ENCODE measurements at places on chromosomes 2 and 18.

GRCh38 chr2:224846161-224846560 is 130.0 kb upstream of the CCDC195 start:
- DNase-seq: no peak

- peak; percentile 1 for DNase-seq
Observed at GRCh38 chr18:39296293-39296888, 1730.8 kb upstream of the CELF4 start.

- peak; percentile 23 for DNase-seq
Observed at GRCh38 chr2:223954401-223954800, 2.9 kb upstream of the MRPL44 start.

DNA sequence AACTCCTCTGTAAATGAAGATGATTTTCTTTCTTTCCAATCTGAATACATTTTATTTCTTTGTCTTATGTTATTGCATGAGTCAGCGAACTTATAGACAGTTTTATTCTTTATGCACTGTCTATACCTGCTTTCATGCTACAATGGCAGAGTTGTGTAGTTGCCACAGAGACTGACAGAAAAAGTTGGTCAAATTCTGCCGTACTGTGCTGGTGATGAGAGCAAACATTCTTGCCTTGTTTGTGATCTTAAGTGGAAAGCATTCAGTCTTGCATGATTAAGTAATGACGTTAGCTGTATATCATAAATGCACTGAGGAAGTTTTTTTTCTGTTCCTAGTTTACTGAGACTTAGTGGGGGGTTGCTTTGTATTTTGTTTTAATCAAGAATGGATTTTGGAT is 32.9 kb downstream of the ZC3H15 start:
- DNase-seq: no peak

- no peak for DNase-seq
Observed at GRCh38 chr2:166614503-166614902, 120.5 kb upstream of the SCN7A start.

DNA sequence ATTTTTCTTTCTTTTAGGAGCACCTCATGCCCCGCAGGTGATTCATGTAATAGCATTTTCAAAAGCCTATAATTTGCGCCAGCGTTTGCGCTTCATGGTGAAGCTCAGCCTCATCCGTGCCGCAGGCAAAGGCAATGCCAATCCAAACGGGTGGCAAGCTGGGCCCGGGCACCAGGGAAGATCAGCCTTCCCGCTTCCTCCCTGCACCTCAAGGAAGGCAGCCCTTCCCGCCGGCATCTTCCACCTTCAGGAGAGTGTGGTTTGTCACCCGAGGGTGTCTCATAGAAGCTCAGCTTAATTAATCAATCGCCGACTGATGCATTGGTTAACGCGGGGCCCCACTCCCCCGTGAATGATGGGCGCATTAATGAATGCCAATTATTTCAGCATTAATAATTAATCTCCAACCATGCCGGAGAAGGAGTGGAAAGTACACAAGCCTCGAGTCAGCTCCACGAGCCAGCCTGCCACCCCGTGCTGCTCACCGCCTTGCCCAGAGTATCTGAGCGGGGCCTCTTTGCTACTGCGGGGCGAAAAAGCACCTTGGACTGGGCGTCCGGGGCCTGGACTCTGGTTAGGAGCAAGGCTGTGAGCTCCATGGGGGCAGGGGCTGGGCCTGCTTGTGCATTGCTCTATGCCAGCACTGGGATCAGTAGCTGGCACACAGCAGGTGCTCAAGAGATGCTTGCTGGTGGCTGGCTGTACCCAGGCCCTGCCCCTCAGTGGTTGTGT is 13.0 kb downstream of the INHBB start:
- DNase-seq: no peak

DNA sequence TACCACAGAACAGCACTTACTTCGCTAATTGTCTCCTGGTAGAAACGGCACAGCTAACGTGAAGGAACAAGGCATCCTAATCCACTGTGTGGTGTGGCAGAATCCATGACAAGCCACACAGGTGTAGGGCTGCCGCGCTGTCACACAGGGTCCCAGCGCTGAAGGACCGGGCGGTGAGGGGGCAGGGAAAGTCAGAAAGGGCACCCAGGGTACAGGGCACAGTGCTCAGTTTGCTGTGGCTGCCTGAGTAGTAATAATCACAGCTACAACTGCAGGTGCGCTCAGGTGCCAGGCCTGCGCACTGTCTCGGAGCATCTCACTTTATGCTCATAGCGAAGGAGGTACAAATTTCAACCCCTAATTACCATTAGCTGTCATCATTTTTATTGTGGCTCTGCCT is 55.2 kb upstream of the CAB39 start:
- DNase-seq: no peak

DNA sequence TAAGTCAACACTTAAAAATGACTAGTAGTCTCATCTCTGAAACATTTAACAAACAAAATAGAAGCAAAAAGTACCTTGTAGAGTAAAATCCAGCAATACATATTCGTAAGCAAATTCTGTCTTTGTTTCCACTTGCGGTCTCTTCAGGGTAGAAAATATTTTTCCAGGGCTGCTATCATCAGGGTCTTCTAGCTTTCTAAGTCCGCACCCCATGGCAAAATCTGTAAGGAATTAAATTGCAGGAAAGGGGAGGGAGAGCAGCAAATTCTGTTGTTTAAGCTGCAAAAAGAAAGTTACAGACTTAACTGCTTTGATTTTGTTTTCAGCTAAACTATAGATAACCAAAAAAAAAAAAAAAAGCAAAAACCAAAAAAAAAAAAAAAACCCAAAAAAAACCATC is at the start of gene RFTN2:
Gene RFTN2, minus strand, starts transcription at position 342 of the 400 bp plus-strand sequence. Its CDS starts 129 bp downstream, at position 213.
- DNase-seq: no peak

- no peak for DNase-seq
Observed at GRCh38 chr18:66674286-66674685, 70.4 kb upstream of the CDH19 start.

- peak; percentile 9 for DNase-seq
Observed at GRCh38 chr2:15223887-15224286, 337.2 kb downstream of the NBAS start.

- DNase-seq: no peak
Observed at GRCh38 chr2:72755647-72756423, 70.0 kb downstream of the EXOC6B start.

GRCh38 chr2:197013098-197013497 is 86.6 kb upstream of the PGAP1 start:
- no peak for DNase-seq

DNA sequence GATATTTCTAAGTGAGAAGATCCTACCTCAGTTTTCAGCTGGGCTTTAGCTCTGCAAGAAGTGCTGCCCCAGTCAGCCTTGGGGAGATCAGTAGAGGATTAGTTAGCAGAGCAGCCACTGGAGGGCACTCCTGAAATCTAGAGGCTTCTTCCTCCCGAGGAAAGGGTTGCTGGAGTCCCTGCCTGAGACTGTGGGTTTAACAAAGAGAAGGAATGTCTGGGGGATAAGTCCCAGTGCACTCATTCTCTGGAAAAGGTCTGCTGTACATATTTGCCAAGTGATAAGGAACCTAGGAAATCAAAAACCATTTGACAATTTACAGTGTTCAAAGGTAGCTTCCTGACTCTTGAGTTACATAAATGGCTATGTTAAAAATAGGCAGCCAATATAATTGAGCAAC is 207.2 kb downstream of the SLC8A1 start:
- peak; percentile 56 for DNase-seq

- no peak for DNase-seq
Observed at GRCh38 chr2:5329763-5330162, 362.4 kb upstream of the SOX11 start.

- DNase-seq: no peak
Observed at GRCh38 chr18:939166-939565, 34.5 kb downstream of the ADCYAP1 start.

DNA sequence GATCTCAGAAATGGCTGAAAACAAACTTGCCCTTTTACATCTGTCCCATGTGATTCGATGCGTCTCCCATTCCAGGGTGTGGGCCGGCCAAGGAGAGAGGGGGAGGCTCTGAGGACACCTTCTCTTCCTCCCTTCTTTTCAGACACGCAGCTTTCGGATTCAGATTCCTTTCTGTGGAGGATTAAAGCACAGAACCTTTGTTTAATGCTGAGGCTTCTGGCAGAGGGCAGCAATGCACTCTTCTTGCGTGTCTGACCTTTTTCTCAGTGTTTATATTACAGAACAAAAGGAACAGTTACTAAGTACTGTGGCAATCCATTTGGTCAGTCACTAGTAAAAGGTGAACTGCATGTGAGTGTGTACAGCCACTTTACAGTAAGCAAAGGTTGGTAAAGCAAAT is 268.9 kb upstream of the CCDC68 start:
- DNase-seq: peak; percentile 2

DNA sequence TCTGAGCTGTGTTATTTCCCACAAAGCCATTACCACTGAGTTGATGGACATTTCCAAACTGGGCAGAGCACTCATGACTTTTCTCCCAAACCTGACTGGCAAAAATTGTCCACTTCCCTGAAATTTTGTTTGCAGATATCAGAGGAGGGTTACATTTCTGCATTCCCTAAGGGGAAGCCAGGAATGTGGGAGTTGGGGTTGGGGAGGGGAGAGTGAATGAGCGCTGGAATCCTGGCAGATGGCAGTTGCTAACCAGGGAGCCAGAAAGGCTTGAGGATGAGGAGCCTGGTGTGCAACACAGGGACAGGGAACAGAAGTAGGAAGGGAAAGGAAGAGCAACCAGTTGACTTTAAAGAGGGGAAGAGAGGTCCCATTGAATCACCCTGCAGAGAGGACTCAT is 14.0 kb upstream of the CCNYL1 start:
- DNase-seq: no peak

DNA sequence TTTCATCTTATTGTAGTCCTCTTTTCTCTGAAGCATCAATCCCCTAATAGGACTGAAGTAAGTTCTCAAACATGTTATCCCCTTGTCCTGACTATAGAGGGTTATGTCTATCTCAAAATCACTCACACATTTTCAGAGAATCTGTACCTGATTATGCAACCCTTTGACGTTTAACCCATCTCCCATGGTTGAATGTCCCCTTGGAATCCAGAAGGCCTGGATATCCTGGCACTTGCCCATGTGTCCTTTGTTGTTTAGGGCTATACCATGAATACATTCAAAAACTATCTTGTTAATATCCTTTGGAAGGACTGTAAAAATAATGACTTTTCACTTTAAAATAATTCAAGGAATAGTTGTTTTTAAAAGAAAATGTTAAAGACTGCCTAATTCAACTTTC is 66.3 kb upstream of the PSMD14 start:
- DNase-seq: no peak

- DNase-seq: peak; percentile 28
Observed at GRCh38 chr2:168529900-168530561, 74.0 kb downstream of the CERS6 start.

DNA sequence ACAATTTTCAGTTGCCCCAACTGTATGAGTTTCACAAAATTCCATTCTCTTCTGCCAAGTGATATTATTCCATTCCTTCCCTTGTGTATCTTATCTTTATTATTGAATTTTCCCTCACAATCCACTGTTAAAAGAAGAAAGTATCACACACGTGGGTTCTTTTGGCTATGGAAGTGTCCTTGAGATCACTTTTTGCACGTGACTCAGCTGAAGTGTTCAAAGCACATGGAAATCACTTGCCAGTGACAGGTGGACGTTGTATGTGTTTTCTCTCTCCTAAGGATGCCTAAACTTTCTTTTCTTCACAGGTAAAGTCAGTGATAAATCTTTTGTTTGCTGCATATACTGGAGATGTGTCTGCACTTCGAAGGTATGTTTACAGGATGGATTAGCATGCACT is 60.7 kb downstream of the STAT1 start:
- DNase-seq: no peak

- DNase-seq: no peak
Observed at GRCh38 chr2:45849491-45850283, 198.2 kb downstream of the PRKCE start.

All from NB4 (cell line).